EH (cell line): ENCODE measurements at places on chromosomes 7 and 10.

DNA sequence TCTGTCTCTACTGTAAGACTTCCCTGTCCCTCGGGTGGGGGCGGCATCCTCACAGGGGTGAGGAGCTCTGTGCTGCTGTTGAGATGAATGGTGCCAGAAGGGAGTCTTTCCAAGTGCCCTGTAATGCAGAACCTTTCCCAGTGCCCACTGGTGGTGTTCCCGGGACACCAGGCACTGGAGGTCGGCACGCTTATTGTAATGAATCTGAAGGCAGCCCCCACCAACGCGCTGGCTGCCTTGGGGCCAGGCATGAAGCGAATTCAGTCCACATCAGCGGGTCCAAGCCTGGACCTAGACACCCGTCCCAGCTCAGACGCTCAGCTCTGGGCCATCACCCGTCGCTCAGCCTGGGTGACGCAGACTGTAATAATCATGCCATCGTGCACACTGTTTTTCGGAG, 592.9 kb downstream of the DNAJB6 start:
- DNase-seq, result no peak

DNA sequence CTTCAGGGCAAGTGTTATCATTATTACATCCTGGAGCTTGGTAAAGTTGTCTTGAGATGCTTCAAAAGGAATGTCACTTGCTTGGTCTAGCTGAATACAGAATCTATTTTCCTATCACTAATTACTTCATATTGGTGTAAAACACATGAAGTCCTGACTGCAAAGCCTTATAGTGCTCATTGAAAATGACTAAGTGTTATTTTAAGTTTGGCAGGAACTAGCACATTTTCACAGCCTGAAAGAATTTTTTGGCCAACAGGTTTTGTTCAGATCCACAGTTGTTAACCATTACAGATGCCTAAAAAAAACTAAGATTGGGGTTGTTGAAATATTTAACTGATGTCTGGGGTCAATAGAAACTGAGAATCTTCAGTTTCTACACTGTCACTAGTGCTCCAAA, 149.3 kb downstream of the NEBL start:
- DNase-seq, result no peak

DNA sequence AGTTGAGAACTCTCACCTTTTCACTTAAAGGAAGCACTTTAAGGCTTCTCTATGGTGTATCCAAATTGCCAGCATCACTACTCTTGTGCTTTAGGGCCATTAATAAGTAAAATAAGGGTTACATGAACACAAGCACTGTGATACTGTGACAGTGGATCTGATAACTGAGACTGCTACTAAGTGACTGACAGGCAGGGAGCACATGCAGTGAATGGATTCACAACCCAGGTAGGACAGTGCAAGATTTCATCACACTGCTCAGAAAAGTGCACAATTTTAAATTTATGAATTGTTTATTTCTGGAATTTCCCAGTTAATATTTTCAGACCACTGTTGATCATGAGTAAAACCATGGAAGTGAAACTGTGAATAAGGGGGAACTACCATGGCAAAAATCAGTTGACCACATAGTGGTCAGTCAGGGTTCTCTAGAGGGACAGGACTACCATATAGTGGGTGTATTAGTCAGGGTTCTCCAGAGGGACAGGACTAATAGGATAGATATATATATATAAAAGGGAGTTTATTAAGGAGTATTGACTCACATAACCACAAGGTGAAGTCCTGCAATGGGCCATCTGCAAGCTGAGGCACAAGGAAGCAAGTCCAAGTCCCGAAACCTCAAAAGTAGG, 20.9 kb upstream of the CYP51A1 start:
- DNase-seq, result no peak

DNA sequence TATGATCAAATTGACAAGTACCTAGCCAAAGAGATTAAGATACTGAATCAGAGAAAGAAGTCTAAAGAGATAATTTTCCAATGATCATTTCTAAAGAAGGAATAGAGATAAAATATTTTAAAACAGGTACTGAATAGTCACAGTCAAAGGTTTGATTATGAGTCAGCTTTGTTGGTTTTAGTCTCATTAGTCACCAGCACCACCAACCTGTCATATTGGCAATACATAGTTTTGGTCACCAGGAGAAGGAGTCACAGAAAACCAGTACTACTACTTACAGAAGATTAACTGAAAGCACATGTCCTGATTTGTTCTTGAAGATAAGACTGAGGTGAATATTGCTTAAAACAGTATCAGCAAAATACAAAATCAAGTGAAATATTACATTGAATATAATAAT, 34.6 kb downstream of the ZEB1 start:
- DNase-seq, result peak; percentile 65

- DNase-seq, result peak; percentile 98
Observed at GRCh38 chr7:151727579-151728285, 149.2 kb downstream of the PRKAG2 start.
